Liver (tissue), 10 donors: ENCODE measurements at places on chromosomes 7 and 10.
A peak's percentile ranks its signal among the peaks of the same experiment; 100 is the strongest.

DNA sequence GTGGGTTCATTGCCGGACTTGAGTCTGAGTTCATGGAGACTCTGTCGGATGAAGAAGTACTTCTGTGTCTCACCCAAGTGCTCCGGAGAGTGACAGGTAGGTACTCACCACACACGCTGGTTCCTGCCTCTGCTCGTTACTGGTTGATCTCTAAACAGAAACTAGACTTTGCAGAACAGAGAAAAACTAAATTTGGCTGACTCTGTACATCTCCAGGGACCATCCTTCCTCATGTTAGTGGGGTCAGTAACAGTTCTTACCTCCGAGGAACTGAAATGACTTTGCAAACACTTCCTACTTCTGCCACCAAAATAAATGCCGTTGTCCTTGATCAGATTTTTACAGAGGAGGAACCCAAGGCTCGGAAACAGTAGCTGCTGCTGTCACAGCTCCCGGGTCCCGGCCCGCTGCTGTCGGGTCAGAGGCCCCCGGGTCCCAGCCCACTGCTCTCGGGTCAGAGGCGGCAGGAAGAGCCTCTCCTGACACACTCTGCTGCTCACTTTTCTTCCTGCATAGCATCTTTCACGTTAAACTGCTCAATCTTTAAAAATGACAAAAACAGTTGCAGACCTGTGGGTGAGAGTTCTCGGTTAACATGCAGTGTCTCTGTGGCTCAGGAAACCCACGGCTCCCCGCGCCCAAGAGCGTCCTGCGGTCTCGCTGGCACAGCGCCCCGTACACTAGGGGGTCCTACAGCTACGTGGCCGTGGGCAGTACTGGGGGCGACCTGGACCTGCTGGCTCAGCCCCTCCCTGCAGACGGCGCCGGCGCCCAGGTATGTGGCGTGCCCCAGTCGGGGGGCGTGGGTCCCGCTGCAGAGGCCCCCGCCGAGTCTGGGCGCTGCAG, 4.8 kb upstream of the MTG1 start:
- DNase-seq: no peak

GRCh38 chr10:97572214-97572989, at the start of gene ANKRD2:
Gene ANKRD2, plus strand, starts transcription at chr10:97572779. Its CDS starts 10 bp downstream, at chr10:97572789.
- peak; percentile 75 for DNase-seq

DNA sequence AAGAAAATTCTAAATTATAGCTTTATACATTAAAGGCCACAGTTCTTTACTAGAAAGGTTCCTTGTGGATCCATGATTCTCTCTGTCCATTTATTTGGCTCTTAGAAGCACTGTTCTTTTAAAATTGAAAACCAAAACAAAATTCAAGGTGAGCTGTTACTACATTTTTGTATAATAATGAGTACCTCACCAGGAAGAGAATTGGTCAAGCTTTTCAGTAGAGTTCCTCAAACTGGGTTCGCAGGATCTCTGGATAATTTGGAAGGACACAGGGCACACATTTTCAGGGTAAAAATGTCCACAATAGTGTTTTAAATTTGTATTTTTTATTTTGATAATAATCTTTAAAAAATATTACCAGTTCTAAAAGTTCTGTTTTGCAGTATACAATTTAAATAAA, 93.0 kb downstream of the PPP1R3A start:
- DNase-seq: no peak

DNA sequence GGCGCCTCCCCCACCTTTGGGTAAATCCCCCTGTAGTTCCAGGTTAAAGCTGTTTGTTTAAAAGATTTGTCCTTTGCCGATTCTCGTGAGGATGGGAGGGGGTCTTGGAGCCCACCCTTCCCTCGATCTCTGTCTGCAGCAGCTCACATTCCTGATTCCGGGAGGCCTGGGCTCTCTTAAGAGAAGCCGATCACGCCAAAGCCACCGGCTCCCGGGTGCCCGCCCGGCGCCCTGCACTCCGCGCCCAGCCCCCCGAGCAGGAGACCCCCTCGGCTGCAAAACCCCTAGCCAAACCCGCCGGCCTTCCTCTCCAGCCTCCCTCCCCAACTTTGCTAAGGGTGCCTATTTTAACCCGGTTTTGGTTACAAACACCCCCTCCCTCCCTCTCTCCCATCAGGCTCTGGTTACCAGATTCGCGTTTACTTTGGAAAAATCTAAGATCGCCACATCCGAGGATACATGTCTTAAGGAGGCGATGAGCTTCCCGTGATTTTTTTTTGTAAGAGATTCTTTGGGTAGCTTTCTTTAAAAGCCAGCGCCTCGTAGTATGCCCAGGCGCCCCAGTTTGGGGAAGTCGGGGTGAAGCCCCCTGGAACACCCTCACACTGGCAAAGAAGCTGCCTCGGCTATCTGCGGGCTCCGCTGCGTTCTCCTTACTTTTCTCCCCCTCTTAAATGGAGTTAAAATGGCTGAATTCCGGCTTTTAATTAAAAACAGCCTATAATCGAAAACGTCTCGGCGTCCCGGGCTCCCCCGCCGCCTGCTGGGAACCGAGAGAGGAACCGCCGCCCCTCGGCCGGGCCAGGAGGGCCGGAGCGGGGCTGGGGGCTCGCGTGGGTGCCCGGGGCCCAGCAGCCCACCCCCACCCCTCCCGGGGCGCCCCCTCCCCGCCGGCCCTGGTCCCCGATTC, 983 bp downstream of the TNRC18 start:
- DNase-seq: no peak

DNA sequence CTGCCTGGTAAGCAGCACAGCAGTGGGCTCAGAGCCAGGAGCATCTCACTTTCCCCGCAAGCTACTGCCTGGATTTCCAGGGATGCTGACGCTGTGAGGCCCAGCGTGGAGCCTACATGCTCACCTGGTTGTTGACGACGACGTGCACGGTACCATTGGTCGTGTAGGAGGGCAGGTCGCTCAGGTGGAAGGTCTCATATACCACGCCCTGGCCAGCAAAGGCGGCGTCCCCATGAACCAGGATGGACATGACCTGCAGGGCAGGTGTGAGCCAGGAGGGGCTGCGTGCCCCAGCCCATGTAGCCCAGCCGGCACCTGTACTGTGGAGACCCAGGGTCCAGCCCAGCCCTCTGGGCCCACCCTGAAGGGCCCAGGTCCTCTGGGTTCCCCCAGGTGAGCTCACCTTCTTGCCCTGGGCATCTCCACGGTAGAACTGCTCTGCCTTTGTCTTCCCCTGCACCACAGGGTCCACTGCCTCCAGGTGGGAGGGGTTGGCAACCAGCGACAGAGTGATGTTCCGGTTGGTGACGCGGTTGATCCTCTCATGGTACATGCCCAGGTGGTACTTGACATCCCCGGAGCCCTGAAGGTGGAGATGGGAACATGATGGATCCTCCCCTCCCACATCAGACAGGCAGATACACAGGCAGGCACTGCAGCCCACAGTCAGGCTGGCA, 15.4 kb downstream of the OGDHL start:
- no peak for DNase-seq

DNA sequence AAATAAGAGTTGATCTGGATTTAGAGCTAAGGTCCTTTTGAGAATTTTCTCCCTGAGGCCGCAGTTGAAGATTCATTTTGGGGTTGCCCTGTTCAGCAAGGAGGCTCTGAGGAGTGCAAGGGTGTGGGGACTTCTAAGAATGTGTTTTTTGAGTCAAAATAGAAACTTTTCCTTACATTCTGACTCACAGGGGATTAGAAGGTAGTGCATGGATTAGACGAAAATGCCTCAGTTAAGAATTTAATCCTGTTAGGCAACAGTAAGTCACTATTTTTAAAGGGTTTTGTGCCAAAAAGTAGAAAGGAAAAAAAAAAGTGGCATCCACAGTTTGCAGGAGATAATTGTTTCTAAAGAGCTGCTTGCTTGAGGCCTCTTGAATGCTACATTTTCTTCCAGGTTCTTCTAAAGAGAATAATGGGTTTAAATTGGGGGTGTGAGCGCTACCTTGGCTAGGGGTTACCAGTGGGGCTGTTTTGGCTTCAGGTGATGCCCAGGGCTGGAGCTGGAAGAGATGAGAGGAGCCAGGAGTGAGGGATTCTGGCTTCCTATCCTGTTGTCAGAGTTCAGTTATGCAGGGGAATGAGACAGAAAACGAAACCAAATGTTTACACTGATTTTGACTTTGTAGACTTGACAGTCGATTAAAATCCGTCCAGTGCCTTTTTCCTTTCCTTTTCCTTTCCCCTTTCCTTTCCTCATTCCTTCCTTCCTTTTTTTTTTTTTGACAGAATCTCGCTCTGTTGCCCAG, 52.9 kb downstream of the BAMBI start:
- no peak for DNase-seq

DNA sequence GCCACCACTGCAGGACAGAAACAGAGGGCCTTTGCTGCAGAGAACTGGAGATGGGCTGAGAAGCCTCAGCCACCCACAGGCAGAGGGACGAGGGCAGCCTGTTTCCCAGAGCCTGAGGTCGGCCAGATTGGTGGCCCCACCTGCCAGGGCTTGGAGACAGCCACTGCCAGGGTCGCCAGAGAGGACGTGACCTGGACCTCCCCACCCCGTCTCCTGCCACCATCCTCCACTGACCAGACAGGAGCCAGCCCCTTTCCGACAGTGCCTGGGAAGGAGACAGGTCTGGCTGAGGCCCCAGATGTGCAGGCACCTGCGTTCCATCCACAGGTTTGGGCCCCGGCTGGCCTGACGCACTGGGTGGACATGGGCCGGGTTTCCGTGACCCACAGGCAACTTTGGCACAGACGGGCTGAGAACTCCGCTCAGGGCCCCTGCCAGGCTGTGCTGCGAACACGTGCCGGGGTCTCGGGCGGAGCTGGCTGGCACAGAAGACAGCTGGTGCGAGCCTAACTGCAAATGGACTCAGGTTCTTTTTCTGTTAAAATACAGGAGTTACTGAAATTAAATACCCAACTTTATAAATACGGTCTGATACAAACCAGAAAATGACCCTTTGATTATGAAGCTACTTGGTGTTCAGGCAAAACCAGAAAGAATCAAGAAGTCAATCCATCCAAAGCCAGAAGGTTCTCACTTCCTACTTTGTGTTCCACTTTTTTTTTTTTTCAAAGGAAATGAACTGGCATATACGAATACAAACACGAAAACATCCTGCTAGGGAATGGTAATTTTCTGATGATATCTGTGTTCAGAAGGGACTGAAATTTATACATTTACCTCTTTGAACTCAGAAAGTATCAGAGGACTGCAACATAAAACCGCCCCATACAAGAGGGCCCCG, 6.9 kb downstream of the COX19 start:
- DNase-seq: no peak

GRCh38 chr10:111207500-111207899, 130.7 kb downstream of the ADRA2A start:
- DNase-seq: no peak

GRCh38 chr7:102396710-102397019, 502 bp downstream of the PRKRIP1 start:
- no peak for DNase-seq

DNA sequence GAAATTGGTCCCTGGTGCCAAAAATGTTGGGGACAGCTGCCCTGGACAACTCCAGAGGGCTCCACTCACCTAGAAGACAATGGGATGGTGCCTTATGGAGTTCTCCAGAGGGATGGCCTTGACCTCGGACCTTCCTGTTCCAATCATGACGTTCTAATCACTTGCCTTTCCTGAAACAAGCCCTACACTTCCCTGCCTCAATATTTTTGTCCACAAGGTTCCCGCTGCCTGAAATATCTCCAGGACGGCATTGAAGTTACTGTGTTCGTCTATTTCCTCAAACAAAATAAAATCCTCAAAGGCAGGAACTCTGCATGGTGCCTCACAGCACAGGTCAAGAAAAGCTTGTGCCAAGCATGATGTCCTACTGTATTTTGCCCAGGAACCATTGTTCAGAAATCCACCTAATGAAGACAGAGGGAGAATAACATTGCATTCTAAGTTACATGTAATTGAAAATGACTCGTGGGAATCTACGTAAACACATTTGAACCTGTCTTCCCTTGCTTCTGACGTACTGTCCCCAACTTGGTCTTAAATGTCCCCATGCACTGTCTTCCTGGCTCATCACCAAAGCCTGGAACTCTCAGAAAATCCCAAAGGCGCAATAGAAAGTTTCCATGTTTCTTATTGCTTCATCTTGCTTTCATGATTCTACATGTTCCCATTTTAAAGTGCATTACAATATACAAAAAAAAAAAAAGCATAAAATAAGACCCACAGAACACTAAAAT, 342.3 kb upstream of the NRP1 start:
- DNase-seq: no peak

- DNase-seq: no peak
Measured at GRCh38 chr7:40133561-40134427, 628 bp downstream of the MPLKIP start.

DNA sequence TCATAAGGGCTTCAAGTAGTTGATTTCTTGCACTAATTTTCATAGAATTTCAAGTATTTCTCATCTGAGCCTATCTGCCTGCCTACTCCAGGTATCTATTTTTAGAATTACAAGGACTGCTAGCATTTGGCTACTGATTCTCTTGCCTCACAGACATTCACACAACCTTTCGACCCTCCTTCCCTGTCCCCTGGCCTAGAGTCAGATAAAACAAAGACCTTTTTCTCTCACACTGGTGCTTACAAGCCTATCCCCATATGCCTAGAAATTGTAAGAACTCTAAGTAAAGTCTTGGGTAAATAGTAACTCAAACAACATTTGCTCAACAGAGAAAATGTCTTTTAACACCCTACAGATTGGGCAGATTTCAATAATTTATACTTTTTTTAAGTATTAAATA, 6.3 kb downstream of the GPAM start:
- no peak for DNase-seq

- DNase-seq: no peak
Measured at GRCh38 chr7:108324053-108325038, 131.9 kb downstream of the NRCAM start.

DNA sequence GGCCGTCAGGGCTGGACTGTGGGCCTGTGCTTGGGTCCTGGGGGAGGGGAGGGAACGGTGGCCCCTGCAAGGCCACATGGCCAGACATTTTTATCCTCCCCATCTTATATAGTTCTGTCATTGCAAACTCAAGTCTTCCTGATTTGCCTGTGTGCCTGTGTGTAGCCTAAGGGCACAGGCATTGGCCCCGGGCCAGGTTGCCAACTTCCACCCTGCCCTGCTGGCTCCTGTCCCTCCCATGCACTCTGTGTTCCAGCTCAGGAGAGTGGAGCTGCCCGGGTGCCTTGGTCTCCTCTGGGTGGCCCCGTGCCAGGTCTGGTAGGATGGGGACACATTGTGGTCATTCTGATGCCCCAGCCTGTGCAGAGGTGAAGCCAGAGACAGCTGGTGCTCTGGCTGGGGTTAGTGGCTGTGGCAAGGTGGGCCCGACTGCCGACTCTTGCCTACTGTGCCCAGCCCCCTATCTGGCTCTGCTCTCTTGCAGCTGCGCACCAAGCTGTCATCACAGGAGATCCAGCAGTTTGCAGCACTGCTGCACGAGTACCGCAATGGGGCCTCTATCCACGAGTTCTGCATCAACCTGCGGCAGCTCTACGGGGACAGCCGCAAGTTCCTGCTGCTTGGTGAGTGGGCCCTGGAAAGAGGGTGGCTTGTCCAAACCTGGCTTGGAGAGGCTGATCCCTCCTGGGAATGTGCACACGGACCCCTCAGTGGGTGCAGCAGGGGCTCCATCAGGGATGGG, 14.8 kb downstream of the NACAD start:
- DNase-seq: no peak

- DNase-seq: no peak
Measured at GRCh38 chr7:2542011-2542915, 13.1 kb downstream of the BRAT1 start.
